Tibial nerve (tissue), 4 donors: ENCODE measurements at places on chromosomes 16 and 17. TPM values are rescaled to one million over a fixed set of nuclear protein-coding genes. Genes with fewer than 3 reads are reported as not detected.

GRCh38 chr17:70563281-70563820 lies 394.0 kb downstream of the KCNJ2 start:
- no peak for DNase-seq

DNA sequence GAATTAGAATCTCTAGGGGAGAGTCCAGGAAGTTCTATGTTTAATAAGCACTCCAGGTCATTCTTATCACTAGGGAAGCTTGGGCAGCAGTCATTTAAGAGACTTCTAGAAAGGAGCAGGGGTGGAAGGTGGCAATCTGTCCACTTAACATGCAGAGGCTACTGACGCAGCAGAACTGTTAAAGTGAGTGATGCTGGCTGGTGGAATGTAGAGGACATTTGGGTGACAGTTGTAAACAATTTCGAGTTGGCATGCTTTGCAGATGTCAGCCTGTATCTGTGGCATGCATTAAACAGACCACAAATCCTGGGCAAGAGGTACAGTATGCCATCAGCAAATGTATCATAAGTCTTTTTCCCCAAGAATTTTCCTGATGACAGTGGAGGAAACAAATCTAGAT lies 40.5 kb upstream of the HS3ST3A1 start:
- no peak for DNase-seq

DNA sequence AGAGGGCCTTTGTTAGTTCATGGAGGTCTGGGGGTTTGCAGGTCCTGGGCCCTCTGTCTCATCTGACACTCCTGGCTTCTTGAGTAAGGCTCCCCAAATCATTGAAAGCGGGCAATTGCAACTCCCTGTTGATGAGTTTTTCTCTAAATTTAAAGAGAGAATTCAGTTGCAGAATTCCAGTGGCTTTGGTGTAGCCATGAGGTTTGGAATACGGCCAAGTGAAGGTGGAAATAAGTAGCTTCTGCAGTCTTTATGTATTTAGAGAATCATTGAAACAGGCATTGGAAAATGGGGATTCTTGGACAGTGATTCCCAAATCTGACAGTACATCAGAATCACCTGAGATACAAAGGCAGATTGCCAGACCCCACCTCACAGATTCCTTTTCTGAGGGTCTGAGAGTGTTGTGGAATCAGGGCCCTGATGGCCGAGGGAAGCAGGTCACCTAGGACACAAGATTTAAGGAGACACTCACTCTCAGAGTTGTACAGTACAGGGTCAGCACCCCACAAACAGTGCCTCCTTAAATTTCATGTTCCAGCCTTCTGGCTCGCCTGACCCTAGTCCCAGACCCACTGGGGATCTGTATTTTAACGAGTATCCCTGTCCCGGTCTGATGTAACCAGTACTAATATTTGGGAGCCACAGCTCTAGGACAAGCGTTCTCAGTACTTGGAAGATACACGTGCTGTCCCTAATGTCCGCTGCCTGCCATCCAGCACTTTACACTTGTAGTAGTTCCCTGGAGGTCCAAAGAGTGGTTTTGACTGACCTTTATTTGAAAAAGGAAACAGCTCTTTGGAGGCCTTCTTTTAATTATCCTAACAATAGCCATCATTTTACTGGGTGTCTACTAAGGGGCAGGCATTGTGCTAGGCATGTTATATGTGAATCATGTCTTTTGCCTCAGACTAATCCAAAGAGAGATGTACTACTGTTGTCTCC lies 37.8 kb downstream of the YPEL2 start:
- no peak for DNase-seq

DNA sequence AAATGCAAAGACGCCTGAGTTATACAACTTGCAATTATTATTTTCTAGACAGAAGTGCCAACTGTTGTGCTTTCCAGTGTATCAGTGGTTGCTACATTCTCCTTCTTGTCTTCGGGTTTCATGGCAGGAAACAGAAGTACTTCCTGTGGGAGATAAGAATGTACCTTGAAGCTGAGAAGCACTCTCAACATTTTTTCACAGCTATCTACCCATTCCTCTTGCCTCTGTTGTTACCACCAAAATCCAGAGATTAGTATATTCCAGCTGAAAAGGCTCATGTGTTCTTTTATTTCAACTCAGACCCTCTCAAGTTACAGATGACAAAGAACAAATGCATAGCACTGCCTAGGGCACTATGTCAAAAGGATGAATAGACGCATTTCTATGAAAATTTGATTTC lies 4.8 kb upstream of the ADAT1 start:
- no peak for DNase-seq

DNA sequence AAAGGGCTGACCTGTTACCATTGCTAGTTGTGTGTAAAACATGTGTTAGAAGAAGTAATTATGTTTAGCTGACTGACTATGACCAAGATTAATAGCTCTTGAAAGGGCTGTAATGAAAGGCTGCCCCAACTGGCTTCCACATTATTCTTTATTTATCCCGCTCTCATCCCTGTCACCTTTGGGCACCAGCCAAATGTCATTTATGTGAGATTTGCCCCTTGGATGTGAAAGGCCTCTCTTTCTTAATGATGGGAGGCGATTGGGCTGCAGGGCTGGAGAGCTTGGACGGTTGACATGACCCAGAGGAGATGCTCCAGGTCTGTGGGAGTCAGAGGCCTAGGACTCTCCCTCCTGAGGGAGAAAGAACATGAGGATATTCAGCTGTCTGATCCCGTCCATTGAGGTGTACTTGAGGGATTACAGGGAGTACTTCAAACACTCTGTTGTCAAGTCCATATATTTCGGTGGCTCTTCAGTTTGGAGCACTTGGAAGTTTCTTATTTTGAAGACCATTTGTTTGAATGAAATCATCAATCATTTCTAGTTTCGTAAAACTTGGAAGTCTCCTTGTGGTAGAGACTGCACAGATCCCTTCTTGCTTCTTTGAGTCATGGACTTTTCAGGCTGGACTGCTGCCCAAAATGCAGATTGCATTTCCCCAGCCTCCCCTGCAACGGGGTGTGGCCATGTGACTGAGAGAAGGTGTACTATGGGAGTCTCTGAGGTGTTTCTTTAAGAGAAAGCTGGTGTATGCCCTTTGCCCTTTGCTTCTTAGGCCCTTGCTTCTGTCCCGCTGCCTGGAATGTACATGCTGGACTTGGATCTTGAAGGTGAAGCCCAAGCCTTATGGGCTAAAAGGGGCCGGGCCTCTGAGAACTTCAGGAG lies 51.3 kb downstream of the FTO start:
- no peak for DNase-seq

- DNase-seq = no peak
Observed at GRCh38 chr17:37502009-37502936, 12.6 kb downstream of the DUSP14 start.

- no peak for DNase-seq
Observed at GRCh38 chr16:70687102-70687511, 1.3 kb upstream of the MTSS2 start.

The MT3 gene
- total RNA-seq = 291 TPM

The CRYM gene
- not detected for total RNA-seq

The ZNF646 gene
- 13.4 TPM for total RNA-seq

The TGFB1I1 gene
- 64.1 TPM for total RNA-seq

The ADAD2 gene
- not detected for total RNA-seq

The CSH1 gene
- not detected for total RNA-seq

The SKAP1 gene
- 1.5 TPM for total RNA-seq
